ENCODE measurements at places on chromosomes 4 and X.

DNA sequence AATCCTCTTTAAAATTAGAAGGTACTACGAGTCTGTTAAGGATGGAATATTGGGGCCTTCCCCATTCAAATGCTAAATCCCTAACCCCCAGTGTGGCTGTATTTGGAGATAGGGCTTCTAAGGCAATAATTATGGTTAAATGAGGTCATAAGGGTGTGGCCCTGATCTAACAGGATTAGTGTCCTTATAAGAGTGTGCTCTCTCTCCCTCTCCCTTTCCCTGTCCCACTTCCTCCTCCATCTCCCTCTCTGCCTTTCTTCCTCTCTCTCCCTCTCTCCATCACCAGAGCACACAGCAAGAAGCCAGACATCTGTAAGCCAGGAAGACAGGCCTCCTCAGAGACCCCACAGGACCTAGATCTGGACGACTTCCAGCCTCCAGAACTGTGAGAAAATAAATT is 116.9 kb downstream of the COL25A1 start:
- no peak for DNase-seq

DNA sequence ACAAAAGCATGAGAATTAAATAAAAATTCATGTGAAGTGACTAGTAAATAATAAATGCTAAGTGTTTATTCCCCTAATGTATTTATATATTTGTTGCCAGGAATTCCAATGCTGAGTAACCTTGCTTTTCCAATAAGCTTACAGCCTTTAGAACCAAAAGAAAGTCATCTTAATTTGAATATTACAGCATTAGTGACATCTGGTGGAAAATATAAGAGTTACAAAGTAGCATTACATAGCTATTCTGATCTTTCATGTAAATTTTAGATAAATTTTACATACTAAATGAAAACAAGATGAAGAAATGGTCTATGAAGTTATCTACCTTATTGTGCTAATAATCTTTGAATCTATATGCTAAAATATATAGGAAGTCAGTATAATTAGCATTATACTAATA is 10.4 kb downstream of the MAD2L1 start:
- DNase-seq: no peak

DNA sequence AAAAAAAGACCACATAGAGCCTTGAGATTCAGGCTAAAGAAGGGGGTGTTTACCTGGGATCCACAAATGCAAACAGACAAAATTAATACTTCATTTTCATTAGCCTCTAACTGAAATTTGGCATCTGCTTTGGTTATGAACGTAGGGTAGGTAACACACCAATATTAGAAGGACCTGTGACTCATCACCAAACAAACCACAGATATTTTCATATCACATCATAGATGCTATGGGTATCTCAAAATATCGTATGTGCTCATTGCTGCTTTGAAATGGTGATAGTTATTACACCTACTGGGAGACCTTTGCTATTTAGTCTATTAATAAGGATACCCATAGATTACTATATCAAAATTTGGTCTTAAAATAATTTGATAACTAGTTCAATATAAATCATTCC is 180.6 kb upstream of the MAP3K15 start:
- DNase-seq: no peak

DNA sequence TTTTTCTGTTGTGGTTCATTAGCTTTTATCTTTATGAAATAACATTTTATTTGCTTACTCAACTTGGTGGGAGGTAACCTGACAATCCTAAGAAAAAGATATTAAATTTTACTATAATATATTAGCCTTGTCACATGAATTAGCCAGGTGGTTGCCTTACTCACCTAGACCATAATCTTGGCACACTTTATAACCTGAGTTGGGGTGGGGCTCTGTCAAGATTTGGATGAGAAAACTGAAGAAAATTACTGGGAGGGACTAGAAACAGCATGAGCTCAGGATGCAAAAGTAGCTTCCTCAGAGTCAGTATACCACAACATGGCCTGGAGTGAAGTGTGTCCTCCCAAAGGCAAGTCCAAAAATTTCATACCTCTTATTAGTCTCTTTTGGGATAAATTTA is 164.9 kb upstream of the ANXA3 start:
- no peak for DNase-seq

- no peak for DNase-seq
These were observed 281.7 kb downstream of the RCHY1 start for GRCh38 chr4:75232546-75232945.

GRCh38 chr4:84309191-84309590 is 189.9 kb downstream of the NKX6-1 start:
- no peak for DNase-seq

DNA sequence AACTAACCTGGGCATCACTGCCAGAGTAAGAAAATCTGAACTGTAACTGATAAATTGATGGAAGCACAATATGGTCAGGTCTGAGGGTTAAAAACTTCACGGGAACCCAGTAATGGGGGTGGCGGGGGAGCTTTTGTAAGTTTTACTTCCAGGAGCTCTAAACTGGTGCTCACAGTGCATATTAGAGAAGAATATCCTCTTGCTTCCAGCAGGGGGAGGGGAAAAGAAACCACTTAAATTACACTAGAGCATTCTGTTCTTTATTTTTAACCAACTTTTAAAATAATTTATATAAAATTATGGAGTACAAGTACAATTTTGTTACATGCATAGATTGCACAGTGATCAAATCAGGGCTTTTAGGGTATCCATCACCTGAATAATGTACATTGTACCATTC is 33.7 kb downstream of the WDR17 start:
- DNase-seq: no peak

- DNase-seq: no peak
These were observed 17.8 kb upstream of the SPRY1 start for GRCh38 chr4:123378794-123379193.

GRCh38 chrX:21932292-21933002 is 8.1 kb upstream of the SMS start:
- no peak for DNase-seq

- DNase-seq: no peak
These were observed 64.4 kb downstream of the SHROOM3 start for GRCh38 chr4:76499461-76499860.

DNA sequence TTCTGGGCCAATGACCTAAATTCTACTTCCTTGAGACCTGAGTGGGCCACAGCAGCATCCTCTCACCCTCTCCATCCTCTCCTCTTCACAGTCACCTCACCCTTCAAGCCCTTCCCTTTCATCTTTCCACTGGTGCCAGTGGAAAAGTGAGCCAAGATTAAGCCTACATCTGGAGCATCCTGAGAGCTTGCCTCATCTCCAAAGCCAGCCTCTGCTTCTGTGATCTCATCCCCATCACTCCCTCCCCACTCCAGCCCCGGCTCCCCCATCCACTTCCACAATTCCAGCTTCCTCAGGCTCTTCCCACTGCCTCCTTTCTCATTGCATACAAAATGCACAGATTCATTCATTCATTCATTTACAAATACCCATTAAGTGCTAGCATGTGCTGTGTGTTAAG is 10.1 kb upstream of the RASL11B start:
- no peak for DNase-seq

- no peak for DNase-seq
These were observed 72.4 kb downstream of the APBB2 start for GRCh38 chr4:41141900-41142299.

GRCh38 chr4:152734699-152735050 is 44.9 kb downstream of the TIGD4 start:
- DNase-seq: no peak

GRCh38 chr4:97153042-97153441 is 990.2 kb downstream of the STPG2 start:
- no peak for DNase-seq

DNA sequence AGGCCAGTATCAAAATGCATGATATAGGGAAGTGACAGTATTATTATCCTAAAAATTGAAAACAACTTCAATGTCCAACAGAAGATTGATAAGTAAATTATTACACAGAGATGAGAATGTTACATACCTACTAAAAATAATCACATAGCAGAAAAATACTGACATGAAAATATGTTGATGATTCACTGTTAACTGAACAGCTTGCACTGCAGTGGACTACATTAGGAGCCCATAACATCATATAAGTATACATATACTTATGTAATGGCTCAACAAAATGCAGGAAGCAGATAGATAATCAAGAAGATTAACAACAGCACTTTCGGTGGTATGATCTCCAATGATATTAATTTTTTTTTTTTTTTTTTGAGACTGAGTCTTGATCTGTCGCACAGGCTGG is 7.1 kb downstream of the CLOCK start:
- no peak for DNase-seq

- no peak for DNase-seq
These were observed 193.1 kb downstream of the SPATA18 start for GRCh38 chr4:52244103-52244775.

DNA sequence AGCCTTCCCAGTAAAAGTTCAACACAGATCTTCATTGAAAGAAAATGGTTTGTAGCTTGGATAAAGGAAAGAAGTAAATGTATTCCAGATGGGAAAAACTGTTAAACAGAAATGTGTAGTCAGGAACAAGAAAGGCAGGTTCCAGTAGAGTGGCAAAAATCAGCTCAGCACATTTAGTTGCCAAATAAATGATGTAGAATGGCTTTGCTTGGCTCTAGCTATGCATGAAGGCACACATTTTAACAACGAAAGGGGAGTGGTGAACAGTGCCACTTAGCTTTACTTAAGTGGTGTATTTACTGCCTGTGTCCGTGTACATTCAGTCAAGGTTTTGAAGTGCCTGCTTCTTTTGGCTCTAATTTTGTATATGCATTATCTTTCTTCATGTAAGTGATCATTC is 644.5 kb upstream of the ATOH1 start:
- DNase-seq: no peak
